ENCODE measurements at places on chromosomes 1 and 21.

GRCh38 chr1:229148743-229149142 is 122.2 kb upstream of the RAB4A start:
- DNase-seq = no peak

GRCh38 chr21:29647353-29647781 is 292.4 kb downstream of the GRIK1 start:
- no peak for DNase-seq

DNA sequence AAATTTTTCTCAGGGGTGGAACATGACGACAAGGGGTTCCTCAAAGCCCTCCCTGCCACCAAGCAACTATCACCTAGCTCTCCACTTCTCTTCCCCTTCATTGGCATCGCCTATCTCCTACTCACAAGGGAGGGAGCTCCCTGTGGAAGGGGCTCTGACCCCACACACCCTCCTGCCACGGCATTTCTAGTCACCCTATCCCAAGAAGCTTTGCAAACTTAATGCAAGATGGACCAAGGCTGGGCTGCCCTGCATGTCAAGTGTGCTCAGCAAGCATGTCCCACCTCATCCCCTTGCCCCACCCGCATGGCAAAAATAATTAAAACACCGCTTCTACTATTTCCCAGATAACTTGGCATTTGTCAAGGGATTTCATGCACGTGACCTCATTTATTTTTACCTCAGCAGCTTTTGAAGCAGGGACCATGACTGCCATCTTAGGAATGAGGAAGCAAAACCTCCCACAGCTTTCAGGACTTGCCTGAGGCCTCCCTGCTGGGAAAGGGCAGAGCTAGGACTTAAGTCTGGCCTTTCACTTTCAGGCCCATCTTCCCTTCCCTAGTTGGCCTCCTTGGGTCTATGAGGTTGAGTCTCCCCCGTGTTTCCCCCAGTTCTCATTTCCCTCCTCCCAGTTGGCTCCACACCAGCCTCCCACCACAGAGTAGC is 161.3 kb downstream of the TSEN15 start:
- no peak for DNase-seq

DNA sequence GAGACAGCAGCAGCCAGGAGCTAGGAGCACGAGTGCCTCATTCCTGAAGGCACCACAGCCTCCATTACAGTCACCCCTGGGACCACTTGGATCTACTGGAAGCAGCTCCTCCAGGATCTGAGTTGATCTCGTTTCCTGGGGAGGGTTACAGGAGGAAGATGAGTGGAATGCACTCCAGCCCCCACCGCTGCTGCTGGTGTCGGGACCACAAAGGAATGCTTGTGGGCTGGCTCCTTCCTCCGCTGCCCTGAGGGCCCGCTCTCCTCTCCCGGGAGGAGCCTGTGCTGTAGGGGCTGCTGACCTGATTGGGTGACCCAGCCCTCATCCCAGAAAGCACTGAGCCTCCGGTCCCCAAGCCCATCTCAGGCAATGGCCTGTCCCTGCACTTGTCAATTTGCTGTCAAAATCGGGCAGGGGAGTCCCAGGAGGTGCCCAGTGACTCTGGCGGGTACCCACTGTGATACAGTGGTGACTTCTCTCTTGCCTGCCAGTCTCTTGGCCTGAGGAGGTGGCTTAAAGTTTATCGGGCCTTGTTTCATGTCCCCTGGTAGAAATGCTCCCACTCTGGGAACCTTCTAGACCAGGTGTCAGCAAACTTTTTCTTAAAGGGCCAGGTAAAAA is 23.1 kb downstream of the IL10RB start:
- DNase-seq = no peak

DNA sequence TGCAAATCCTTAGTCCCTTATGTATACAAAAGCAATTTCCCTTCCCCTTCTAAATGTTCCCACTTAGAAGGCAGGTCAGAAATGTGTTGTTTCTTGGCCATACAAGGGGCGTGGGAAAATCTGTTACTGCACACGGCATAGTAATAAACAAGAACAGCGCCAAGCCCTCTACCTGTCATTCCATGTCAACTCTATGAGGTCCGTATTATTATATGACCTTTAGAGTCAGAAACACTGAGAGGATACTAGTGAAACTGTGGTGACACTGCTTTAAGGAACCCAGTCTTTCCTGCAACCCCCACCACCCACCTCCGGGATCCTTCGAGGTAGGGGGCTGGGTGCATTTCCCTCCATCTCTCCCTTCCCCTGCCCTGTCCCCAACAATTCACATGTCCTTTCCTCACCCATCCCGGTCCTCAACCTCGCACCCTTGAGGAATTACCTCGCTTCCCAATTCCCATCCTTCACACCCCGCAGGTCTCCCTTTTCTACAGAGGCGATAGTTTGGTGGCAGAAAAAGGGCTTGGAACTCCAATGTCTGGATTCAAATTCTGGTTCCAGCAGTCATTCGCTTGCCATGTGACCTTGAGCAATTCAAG is 647 bp downstream of the SDHB start:
- no peak for DNase-seq

DNA sequence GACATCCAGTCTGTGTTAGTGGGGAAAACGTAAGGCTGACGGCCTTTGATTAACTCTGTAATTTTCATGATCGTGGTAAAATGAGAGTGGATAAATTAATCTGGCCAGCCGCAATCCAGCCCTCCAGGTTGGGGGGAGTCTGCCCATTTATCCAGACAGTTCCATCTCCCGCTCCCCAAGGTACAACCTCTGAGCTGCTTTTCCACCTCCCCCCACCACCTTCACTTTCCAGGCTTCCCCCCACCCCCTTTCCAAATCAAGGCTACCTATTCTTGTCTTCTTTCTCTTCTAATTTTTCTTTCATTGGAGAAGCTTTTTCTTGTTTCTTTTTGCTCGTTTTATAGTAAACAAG is 6.0 kb downstream of the MIER1 start:
- no peak for DNase-seq

DNA sequence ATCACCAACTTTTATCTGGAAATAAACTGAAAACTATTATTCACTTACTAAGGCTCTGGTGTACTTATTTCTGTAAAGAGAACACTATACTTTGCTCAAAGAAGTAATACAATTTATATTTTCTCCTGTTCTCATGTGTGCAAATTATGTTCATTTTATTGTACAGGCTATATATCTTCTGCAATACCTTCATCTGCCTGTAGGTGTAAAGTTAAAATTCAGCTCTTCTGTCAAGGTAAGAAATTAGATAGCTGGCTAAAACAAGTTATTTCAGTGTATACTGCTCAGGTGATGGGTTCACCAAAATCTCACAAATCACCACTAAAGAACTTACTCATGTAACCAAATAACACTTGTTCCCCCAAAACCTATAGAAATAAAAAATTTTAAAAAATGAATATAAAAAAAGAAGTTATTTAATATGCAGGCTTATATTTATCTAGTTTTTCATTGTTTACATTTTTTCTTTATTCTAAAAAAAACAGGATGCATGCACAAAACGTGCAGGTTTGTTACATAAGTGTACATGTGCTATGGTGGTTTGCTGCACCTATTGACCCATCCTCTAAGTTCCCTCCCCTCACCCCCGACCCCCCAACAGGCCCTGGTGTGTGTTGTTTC is 81.5 kb downstream of the PTGER3 start:
- DNase-seq = no peak

GRCh38 chr1:201011616-201012015 is 11.9 kb downstream of the KIF21B start:
- DNase-seq = no peak

- DNase-seq = no peak
Measured at GRCh38 chr1:15469361-15469760, 6.5 kb upstream of the CELA2B start.

GRCh38 chr21:46099476-46099875 is 1.6 kb downstream of the COL6A2 start:
- peak; percentile 15 for DNase-seq

DNA sequence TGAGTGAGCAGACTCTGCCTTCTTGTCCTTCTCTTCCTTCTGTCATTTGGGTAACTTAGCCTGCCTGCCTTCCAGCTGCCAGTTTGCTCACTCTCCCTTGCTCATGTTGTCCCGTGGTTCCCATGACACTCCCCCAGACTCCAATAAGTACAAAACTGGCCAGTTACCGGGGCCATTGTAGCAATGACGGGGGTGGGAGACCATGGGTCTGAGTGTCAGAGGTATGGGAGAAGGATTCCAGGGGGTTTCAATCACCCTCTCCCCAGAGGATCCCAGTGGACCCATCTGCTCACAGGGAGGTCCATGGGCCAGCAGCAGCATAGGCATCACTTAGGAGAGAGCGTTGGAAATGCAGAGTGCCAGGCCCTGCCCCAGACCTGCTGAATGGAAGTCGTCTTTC is 51.3 kb downstream of the CAPN9 start:
- no peak for DNase-seq

DNA sequence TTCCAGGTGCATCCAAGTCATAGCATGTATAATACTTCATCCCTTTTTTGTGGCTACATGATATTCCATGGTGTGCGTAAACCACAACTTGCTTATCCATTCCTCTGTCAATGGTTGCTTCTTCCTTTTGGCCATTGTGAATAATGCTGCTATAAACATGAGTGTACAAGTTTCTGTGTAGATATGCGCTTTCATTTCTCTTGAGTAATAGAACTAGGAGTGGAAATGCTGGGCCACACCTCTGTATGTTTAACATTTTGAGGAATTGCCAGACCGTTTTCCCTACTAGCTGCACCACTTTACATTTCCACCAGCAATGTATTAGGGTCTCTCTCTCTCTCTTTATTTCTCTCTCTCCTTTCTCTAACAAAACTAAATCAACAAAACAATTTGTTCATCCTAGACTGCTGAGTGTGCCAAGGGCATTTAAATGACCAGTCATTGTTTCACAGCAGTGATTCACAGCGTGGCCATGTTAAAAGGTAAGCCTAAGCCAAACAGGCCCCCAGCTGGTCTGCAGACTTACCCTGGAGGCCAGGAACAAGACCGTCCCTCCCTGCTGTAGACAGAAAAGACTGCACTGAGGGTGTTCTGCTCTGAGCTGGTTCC is 53.2 kb upstream of the LYST start:
- DNase-seq = no peak

DNA sequence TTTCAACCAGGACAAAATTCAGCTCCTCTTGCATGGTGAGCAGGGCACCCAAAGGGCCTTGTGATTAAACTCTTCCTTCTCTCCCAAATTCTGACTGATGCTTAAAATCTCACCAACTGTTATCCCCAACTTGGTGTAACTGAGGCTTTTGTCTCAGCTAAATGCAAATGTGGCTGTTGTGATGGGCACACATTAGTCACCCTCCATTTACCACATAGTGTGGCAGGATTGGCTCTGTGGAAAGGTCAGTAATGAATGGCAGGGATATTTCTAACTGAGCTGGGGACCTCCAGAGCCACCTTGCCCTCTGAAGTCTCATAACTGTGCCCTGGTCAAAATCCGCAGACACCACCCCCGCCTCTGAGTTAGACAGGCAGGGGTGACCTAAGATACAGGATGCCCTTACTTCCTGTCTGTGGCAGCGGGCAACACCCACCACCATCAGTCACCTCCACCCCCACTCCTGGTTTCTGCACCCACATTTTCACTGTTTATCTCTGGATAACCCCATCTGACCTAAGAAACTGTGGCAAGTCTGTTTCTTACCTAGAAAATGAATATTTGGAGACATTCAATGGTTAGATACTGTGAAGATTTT is 25.4 kb upstream of the RGS16 start:
- DNase-seq = no peak

- no peak for DNase-seq
Measured at GRCh38 chr1:155713075-155713474, 24.2 kb downstream of the DAP3 start.

GRCh38 chr1:234907940-234908405 is 220.7 kb downstream of the TOMM20 start:
- no peak for DNase-seq

GRCh38 chr1:170586321-170587252 is 54.6 kb downstream of the GORAB start:
- DNase-seq = no peak

DNA sequence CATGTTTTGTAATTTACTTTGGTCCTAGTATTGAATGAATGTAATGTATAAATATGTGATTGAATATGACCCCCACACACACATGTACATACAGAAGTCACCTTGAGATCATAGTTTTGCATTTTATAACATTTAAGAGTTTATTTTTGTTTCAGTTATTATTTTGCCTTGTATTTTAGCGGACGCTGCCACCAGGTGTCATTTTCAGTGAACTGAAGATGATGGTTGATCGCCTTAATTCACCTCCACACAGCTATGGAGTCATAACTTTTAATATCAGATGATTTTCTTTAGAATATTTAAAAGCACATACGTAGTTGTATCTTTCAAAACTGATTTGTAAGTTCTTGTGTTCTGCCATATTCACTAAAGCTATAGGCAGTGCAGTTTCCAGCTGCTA is 130.4 kb downstream of the DYRK1A start:
- DNase-seq = no peak

DNA sequence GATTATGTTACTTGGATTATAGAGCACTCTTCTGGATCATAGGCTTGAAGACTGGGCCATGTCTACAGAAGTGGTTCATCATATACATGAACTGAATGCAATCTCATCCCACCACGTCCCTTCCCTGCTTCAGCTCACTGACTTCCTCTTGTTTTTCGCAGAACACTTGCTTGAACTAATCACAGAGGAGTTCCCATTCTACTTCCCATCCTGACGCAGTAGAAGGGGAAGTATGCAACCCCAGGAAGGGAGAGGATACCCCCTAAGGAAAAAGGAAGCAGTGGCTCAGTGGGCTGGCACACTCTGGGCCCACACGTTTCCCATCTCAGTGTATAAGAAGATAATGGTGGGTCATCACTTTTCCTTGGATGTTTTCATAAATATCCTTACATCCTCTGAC is 36.2 kb downstream of the CASQ2 start:
- DNase-seq = no peak

- DNase-seq = no peak
Measured at GRCh38 chr1:154304664-154305337, 16.1 kb upstream of the AQP10 start.

DNA sequence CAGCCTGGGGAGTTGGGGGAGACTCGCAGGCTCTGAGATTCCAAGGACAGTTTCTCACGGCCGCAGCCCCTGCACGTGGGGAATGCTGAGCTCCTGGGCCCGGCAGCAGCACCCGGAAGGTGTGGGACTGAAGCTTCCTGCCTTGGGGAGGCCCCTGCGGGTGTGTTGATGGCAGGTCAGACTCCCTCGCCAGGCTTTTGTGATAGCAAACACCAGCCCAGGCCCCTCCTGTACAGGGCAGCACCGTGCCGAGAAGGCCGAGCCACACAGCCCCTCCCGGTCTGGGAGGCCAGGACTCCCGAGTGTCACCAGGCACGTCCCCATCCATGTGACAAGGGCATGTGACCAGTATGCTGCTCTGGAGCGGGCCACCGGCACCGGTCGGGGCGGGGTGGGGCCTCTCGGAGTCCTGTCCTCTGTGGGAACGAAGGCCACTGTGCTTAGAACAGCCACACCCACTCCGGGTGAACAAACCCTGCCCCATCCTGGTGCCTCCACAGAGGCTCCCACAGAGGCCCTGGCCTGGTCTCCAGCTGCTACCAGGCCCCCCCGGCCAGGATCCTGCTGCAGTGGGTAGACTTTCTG is 31.1 kb upstream of the ARHGEF16 start:
- DNase-seq = no peak

DNA sequence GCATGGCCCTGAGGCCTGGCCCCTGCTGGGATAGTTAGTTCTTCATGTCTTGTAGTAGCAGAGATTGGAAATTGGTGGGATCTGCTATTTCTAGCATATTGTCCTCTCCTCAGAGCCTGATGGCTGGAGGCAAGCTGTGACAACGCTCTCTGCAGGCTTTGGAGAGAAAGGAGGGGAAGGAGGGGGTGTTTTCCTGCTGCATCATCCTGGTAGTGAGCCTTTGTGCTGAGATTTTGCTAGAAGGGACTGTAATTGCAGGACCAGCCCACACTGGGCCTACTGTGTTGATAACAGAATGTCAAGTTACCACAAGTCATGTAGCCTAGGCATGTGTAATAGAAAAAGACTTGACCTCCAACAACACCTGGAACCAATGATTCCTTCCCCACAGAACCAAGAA is 351.0 kb downstream of the SIPA1L2 start:
- DNase-seq = no peak

Data from 8988T (cell line).